ENCODE measurements at places on chromosomes 3 and 15.

DNA sequence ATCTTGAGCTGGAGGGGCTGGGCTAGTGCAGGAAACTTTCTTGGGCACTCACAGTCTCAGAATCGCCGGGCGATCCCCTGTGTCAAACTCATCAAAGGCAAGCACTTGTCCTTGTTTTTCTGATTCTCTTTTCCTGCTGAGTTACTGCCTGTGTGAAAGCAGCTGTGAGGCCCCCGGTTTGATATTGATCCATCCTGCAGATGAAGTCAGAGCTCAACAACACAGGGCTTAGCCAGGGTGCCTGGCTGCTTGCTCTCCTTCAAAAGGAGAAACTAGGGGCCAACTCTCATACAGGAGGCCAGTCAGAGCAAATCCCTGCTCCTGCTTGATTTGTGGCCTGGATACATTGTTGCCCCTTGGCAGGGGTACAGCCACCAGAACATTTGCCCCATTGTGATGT, 22.9 kb downstream of the CLSTN2 start:
- no peak for DNase-seq

- no peak for DNase-seq
Observed at GRCh38 chr3:185347399-185347798, 15.5 kb upstream of the MAP3K13 start.

- DNase-seq, result no peak
Observed at GRCh38 chr3:177930771-177931170, 605.5 kb upstream of the KCNMB2 start.

GRCh38 chr3:159816512-159816911, 172.1 kb upstream of the IL12A start:
- DNase-seq, result no peak

- no peak for DNase-seq
Observed at GRCh38 chr3:102163039-102163817, 271.6 kb upstream of the ZPLD1 start.

GRCh38 chr3:51471775-51472652, 27.8 kb downstream of the DCAF1 start:
- no peak for DNase-seq

DNA sequence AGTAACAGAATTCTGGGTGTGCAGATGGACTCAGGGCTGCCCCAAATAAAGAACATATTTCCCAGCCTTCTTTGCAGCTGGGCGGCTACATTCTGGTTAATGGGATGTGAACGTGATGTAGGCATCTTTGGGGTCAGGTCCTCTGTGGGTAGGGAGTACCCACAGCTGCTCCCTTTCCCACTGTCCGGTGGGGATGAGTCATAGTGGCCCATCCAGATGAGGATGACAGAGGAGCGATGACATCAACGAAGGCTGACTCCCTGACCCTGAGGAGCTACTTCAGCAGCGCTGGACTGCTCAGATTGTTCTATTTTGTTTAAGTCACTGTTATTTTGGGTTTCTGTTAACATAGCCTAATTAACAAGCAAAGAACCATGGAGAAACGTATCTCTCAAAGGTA, 38.0 kb downstream of the SRPRB start:
- no peak for DNase-seq

DNA sequence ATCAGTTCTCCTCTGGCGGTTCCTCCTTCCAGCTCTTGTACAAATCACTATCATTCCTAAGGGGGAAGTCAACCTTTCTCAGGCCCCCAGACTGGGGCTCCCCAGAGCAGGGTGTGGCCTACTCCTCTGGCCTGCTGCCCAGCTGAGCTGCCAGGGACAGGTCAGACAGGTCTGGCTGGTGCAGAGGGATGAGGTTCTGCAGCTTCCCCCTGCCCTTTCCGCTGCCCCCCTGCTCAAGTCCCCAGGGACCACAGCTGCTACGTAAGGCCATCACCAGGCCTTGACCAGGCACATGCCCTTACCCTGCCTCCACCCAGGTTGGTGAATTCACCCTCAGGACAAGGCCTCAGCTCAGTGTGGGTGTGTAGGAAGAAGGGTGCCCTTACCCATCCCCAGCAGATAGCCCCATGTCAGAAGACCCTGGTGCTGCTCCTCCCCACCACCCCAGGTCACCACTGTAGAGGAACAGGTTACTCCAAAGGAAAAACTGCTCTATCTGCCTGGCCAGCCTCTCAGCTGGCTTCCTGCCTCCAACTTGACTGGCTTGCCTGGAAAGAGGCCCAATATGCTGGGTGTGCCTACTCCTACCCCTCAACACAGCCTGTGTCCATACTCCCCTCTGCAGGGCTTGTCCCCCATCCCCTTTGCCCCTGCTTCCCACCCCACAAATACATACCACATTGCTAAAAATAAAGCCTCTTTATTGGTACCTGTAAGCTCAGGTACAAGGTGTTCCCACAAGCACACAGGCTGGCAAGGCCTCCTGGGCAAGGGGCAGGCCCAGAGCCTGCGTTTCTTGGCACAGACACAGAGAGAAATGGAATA, 12.0 kb downstream of the CSRNP1 start:
- no peak for DNase-seq

- DNase-seq, result no peak
Observed at GRCh38 chr3:14864131-14864530, 45.4 kb downstream of the FGD5 start.

GRCh38 chr3:193554811-193555210, at the start of gene ATP13A4:
TSS of gene ATP13A4 (minus strand) at chr3:193554895. CDS start at chr3:193554799, 96 bp downstream.
- DNase-seq, result no peak

DNA sequence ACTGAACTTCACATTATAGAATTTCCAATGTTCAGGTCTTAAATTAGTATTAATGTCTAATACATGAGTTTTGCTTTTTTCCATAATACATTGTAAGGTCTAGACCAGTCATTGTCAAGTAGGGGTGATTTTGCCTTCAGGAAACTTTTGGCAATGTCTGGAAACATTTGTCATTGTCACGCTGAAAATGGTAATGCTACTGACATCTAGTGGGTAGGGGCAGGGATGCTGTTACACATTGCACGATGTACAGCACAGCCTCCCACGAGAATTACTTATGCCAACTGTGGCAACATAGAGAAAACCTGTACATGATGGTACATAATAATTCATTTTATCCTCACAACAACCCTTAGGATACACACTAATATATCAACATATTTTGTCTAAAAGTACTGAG, 384.1 kb downstream of the CADM2 start:
- DNase-seq, result no peak

DNA sequence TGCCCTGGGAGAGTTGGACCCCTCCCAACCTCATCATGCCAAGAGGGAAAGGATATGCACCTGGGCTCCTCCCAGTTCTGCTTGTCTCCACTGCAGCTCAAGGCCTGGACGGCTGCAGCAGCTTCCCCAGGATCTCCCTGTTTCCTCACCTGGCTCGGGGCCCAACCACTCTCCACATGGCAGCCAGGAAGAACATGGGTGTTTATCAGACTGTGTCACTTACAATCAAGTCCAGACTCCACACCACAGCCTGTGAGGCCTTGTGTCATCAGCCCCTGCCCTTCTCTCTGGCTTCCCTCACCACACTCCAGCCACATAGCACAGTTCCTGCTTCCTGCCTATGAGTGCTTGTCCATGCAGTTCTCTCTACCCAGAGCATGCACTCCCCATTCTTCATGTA, 534.4 kb downstream of the EPHB1 start:
- no peak for DNase-seq

- peak; percentile 6 for DNase-seq
Observed at GRCh38 chr15:88454867-88455810, 12.0 kb downstream of the MRPL46 start.

- no peak for DNase-seq
Observed at GRCh38 chr3:26591926-26592325, 30.6 kb upstream of the LRRC3B start.

GRCh38 chr15:23397779-23398178, 43.2 kb downstream of the GOLGA8S start:
- DNase-seq, result no peak

DNA sequence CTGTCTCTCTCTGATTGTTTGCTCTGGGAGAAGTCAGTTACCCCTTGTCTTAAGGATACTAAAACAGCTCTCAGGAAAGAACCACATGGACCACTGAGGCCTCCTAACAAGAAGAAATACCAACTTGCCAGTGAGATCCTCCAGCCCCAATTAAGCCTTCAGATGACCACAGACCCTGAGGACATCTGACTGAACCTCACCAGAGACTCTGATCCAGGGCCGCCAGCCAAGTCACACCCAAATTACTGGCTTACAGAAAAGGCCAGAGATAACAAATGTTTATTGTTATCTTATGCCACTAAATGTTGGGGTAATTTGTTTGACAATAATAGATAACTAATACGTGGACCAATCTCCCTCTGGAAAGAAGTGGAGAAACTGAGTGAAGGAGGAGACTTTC, 40.2 kb downstream of the SLC12A8 start:
- no peak for DNase-seq

GRCh38 chr15:101724675-101725005, 367 bp upstream of the TARS3 start:
- no peak for DNase-seq

- no peak for DNase-seq
Observed at GRCh38 chr15:56752986-56753385, 19.7 kb upstream of the ZNF280D start.

DNA sequence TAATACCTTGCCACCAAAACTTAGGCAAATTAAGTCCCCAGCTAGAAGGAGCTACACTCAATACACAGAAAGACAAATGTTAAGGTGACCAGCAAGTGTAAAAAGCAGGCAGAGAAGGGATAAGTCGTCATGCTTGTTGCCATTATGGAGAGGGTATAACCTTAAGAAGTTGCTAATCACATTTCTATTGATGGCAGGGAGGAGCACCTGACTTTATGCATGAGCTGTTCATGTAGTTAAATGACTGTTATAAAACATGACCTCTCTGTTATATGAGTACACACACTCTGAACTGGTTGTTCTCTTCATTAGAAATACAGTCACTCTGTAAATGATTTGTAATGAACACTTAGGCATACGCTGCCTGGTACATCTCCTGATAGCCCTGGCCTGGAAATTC, 6.6 kb upstream of the CCNL1 start:
- DNase-seq, result no peak

DNA sequence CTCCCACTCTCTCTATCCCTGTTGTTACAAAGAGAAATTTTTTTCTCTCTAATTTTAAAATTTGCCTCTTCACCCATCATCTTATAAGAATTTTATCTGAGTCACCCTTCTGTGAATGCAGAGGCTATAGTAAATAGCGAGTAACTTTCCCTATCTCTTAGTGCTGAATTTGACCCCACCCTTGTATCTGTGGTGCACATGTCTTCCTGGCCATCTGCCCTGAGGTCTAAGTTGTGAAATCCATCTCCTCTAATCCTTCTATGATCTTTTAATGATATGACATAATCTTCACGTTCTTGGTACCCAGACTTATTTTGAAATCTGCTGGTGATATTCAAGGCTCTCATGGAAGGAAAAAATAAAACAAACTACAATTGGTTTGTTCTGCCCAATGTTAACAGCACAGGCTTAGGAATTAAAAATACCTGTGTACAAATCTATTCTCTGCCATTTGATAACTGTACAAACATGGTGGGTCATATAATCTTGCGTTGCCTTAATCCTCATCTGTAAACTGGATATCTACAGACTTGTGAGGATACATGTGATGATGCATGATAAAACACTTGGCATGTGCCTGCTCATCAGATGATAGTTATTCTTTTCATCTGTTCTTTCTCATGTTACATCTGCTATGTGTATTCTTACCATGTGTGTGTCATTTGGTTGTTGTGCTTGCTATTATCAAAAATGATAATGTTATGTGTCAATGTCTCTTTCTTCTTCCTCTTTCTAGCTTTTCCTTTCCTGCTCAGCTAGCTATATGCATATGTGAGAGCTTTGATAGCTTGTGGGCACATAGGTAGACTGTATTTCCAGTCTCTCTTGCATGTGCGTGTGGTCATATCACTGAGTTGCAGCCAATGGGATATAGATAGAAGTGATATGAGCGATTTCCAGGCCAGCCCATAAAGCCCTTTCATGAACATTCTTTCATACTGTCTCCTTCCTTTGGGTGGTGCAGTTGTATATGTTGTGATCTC, 13.7 kb upstream of the CCR3 start:
- no peak for DNase-seq

- DNase-seq, result no peak
Observed at GRCh38 chr15:85625856-85626255, 168.9 kb downstream of the KLHL25 start.

DNA sequence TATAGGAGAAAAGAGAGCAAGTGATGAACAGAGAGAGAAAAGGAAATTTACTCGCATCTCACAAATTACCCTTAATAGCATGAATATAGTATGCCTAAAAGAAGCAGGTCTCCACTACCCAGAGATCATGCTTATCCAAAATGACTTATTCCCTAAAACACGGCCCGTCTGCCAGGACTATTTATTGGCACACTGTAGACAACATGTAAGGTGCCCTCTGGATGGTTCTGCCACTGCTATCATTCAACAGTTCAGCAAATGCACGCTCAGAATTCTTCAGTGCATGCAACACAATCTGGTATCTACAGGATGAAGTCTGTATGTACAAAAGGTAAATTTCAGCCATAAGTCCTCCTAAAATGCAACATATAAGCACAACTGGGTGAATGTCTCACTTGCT, 465.8 kb downstream of the SHQ1 start:
- no peak for DNase-seq

DNA sequence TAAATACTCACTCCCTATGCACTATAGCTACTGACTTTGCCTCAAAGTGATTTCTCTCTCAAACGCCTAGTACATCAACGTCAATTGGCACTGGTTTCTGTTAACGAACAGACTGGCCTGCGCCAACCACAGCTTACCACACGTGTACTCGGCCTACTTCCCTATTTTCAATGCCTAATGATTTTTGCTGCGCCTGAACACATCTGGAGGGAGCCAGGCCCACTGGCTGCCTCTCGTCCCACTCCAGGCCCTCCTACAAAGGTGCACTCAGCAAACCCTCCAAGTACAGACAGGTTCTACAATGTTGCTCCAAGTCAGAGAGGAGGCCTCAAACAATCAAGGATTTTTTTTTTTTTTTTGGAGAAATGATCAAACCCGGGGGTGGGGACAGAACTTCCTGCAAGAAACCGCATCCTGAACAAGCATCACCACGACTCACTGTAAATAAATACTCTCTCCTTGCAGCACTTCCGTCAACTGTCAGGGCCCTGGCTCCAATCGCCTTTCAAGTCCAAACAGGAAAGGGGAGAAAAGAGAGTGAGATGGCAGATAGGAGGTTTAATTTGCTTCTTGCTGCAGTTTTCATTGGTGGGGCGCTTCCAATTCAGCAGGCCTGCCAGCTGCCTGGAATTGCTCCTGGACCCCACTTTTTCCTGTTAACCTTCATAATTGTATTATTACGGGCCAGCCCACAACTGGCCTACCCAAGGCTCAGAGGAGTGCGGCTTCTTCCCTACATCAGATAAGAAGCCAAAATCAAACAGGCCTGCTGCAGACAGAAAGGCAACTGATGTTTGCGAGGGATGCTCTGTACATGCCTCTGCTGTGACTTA, 139.3 kb downstream of the FOXP1 start:
- DNase-seq, result peak; percentile 35

Measured in stimulated activated CD4-positive, alpha-beta T cell treated with anti-CD3 and anti-CD28 coated beads, Interleukin-15, amount 100 ng/mL, for 1 hour (primary cell).